ENCODE measurements at places on chromosomes 13 and 19.
A peak's percentile ranks its signal among the peaks of the same experiment; 100 is the strongest.

DNA sequence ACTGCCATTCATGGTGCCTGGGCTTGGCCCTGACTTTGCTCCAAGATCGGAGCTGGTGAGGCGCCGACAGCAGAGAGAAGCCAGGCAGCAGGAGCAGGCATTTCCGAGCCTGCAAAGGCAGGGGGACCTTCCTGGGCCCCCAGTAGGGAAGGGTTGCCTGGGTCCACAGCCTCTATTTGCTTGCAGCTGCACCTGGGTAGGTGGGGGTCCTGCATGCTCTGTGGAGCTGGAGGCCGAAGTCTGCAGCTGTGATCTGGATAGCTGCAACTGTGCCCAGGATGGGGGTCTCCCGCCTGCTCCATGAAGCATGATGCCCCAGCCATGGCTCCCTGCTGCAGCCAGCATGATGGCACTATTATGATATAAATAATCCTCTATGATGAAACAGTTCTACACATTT lies 2144.2 kb downstream of the PCDH9 start:
- DNase-seq = no peak

DNA sequence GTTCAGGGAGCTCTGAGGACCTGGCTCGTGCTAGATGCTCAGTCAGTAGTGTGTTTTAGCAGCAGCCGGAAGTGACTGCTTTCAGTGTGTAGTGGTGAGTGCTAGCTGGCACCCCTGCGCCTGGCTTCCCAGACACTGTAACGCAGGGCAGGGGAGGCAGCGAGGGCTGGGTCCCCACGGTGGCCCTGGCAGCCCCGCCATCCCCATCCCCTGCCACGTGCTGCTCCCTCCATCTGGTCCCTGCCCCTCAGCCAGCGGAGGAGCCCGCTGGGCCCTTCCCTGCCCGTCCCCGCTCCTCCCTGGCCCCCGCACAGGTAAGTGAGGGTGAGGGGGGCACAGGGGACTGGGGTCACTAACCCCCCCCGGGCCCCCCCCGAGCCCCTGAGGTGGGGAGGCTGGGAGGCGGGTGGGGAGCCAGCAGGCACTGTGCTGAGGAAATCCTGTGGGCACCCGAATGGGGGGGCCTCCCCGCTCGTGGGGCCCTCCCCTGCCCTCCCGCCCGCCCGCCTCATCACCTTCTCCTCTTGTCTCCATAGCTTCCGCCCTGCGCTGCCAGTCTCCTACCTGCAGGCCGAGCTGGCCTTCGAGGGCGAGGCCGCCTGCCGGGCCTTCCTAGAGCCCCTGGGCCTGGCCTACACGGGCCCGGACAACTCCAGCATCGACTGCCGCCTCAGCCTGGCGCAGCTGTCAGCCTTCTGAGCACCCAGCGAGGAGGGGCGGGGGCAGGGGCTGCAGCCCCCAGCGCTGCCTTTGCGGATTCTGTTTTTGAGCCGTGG lies 3.2 kb downstream of the LENG9 start:
- no peak for DNase-seq

DNA sequence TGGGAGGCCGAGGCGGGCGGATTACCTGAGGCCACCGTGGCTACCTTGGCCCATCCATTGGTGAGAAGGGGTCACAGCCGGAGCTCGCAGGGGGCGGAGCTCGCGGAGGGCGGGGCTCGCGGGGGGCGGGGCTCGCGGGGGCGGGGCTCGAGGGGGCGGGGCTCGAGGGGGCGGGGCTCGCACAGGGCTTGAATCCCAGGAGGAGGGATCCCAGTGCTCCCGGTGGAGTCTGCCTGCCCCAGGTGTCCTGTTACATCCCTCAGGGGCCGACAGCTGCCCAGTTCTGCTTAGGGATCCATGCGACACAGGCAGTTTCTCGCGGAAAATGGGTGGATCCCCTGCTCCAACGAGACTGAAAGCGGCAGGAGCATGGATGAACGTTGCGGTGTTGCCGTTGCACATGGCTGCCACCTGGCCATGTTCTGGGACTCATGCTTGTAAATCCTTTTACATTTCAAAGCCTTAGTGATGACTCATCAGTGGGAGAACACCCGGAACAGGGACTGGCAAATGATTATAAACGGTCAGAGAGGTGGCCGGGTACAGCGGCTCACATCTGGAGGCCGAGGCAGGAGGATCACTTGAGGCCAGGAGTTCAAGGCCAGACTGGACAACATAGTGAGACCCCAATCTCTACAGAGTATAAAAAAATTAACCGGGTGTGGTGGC lies 25.1 kb downstream of the TMPRSS9 start:
- DNase-seq = peak; percentile 84

- DNase-seq = no peak
Measured at GRCh38 chr19:4181053-4181508, 1.3 kb downstream of the SIRT6 start.

DNA sequence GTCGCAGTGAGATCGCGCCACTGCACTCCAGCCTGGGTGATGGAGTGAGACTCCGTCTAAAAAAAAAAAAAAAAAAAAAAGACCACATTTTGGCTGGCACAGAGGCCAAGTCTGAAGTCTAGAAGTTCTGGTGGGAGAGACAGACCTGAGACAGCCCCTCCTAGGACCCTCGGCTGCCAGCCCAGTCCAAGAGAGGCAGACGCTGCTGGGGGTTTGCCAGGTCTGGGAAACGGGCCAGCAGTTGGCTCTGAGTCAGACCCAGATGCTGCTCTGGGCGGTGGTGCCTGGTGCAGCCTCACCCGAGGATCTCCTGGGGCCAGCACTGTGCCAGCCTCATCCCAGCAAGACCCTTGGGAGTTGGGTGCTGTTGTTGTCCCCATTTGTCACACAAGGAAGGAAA lies 5.8 kb downstream of the FCHO1 start:
- peak; percentile 73 for DNase-seq

- no peak for DNase-seq
Measured at GRCh38 chr13:106990594-106990993, 422.7 kb upstream of the ARGLU1 start.

- no peak for DNase-seq
Measured at GRCh38 chr13:21594715-21595545, 9.0 kb downstream of the MICU2 start.

- peak; percentile 58 for DNase-seq
Measured at GRCh38 chr19:30249911-30250310, 122.3 kb upstream of the ZNF536 start.

- no peak for DNase-seq
Measured at GRCh38 chr13:114115796-114116195, 16.6 kb downstream of the RASA3 start.

DNA sequence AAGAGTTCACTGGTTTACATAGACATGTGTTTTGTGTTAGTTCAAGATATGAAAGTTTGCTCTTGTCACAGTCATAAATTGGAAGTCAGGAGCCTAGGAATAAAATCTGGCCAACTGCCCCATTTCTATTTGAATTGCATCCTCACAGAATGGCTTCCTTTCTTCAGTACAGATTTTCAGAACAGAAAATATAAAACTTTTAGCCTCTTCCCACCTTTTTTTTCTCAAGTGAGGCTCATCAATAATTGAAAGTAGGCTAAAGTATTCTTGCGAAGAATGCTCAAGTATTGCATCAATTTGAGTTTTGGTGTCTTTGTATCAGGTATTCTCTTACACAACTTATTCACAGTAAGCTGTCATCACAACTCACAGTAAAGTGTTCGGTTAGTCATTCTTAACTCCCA lies 802.7 kb downstream of the PCDH9 start:
- DNase-seq = no peak

GRCh38 chr13:113220877-113221276 lies 11.5 kb downstream of the CUL4A start:
- no peak for DNase-seq

DNA sequence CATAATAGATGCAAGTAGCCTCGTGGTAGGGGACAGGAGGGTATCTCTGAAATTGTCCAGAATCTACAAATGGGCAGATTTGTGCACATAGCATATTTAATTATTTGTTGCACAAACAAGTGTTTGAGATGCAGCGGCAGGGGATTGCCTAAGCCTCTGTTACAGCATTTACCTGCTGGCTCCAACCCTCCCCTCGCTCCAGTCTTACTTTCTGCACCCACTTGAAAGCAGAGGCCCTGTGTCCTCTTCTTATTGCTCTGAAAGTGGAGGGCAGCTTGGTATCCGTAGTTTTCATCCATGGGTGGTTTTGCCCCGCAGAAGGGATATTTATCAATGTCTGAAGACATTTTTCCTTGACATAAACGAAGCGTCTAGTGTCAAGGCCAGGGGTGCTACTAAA lies 73.0 kb upstream of the STK24 start:
- DNase-seq = no peak

DNA sequence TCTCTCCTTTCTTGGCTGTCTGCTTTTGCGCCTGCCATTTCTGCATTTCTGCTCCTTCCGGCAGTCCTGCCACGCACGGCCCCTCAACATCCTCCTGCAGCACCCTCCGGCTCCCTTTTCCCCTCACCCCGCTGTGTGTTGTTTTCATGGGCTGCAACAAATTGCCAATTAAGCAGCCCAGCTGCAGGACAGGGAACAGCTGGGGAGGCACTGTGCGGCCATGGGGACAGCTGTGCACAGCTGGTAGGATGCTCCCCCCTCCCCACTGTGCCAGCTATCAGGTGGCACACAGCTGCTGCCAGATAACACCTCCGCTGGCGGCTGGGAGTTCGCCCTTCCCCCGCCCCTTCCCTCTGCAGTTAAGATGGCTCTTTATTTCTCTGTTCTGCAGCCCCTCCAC lies 25.4 kb downstream of the LYL1 start:
- no peak for DNase-seq

- DNase-seq = peak; percentile 23
Measured at GRCh38 chr19:33303791-33304345, 1.5 kb upstream of the CEBPA start.

- no peak for DNase-seq
Measured at GRCh38 chr13:74162135-74162534, 27.9 kb upstream of the KLF12 start.

GRCh38 chr19:46913852-46914430 lies 53.1 kb downstream of the ARHGAP35 start:
- no peak for DNase-seq

DNA sequence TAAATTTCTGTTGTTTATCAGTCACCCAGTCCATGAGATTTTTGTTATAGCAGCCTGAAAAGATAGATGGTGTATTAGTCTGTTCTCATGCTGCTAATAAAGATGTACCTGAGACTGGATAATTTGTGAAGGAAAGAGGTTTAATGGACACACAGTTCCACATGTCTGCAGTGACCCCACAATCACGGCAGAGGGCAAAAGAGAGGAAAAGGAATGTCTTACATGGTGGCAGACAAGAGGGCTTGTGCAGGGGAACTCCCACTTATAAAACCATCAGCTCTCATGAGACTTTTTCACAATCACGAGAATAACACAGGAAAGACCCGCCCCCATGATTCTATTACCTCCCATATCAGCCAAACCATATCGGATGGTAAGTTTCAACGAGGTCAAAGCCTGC lies 309.2 kb downstream of the LIG4 start:
- DNase-seq = no peak

GRCh38 chr19:23686621-23687423 lies at the start of gene ZNF675:
TSS of gene ZNF675 (minus strand) at chr19:23687212. CDS start at chr19:23687033, 179 bp downstream.
- peak; percentile 89 for DNase-seq

GRCh38 chr19:17108453-17108784 lies 32.8 kb downstream of the MYO9B start:
- DNase-seq = no peak

DNA sequence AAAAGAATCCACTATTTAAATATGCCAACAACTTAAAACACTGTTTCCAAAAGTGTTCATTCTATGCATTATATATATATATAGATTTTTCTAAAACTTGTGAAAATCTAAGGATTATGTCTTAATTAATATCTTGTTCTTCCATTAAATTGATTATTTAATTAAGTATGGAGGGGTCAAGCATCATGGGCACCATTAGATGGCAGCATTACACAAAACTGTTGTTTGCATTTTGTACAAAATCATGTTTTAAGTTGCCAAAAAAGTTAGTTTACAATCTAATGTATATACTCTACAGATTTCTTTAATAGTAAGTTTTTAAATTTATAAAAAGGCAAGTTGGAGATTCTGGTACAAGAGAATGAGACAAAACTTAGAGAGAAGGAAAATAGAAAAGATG lies 213.2 kb upstream of the EDNRB start:
- DNase-seq = no peak

- no peak for DNase-seq
Measured at GRCh38 chr13:44756276-44756810, 180.2 kb upstream of the TSC22D1 start.

- no peak for DNase-seq
Measured at GRCh38 chr13:102970542-102970941, 95.7 kb downstream of the SLC10A2 start.

DNA sequence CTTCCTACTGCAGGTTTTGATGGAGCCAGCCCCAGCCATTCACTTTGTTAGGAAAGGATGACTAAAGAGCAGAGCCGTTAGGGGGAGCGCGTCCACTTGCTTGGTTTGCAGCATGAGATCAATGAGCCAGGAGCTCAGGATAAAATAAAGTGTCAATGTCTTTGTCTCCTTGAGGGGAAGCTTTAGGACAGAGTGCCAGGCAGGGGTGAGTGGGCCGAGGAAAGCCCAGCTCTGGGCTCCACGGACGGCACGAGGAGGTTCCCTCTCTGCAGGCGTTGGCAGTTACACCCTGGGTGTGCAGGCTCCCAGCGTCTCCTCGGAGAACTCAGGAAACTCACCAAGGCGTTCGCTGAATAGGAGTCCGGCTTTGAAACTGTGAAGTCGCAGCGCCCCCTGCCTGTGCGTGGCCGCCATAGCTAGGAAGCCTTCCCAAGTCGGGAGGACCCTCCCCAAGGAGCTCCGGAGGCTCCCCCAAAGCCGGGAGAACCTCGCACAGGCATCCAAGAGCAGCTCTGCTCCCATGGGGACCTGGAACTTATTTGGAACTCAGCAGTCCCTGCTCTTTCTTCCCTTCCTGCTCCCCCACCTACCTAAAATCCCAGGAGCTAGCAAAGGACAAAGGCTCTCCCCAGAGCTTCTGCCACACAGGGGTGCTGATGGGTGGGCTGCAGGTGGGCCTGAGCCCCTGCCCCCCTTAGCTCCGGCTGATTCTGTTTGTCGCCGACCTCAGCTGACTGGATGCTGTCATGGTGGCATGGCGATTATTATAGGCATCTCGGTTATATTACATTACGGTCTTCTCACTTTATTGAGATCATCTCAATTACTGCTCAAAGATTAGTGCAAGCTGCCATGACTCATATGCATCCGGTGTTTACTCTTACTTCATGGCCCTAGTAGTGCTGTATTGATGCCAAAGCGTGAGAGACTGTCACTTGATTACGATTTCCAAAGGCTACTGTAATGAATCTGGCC lies 34.4 kb downstream of the GSX1 start:
- DNase-seq = peak; percentile 89

DNA sequence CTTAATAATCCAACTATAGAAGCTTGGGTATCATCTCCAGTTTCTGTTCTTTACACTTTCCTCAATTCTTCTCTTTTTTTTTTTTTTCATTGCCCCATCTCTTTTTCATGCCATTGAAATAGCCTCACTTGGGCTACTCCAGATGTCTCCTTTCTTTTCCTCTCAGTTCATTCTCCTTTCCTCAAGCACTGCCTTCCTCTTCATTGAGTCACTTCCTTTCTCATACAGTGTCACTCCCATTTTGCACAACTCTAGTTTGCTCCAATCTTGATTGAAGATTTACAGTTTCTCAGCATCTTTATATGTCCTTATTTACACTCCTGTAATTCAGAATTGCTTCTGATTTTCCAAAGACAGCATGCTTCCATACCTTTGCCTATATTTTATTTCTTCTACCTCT lies 61.3 kb downstream of the IPO5 start:
- peak; percentile 59 for DNase-seq

- DNase-seq = no peak
Measured at GRCh38 chr13:29310806-29311205, 284.7 kb downstream of the SLC7A1 start.

Data from AG08396 (cell line).